ENCODE measurements at places on chromosomes 11 and 22. TPM values are rescaled to one million over a fixed set of nuclear protein-coding genes. Genes with fewer than 3 reads are reported as not detected.
A peak's percentile ranks its signal among the peaks of the same experiment; 100 is the strongest.

AMPD3 gene
- total RNA-seq: 16.9 TPM

DNA sequence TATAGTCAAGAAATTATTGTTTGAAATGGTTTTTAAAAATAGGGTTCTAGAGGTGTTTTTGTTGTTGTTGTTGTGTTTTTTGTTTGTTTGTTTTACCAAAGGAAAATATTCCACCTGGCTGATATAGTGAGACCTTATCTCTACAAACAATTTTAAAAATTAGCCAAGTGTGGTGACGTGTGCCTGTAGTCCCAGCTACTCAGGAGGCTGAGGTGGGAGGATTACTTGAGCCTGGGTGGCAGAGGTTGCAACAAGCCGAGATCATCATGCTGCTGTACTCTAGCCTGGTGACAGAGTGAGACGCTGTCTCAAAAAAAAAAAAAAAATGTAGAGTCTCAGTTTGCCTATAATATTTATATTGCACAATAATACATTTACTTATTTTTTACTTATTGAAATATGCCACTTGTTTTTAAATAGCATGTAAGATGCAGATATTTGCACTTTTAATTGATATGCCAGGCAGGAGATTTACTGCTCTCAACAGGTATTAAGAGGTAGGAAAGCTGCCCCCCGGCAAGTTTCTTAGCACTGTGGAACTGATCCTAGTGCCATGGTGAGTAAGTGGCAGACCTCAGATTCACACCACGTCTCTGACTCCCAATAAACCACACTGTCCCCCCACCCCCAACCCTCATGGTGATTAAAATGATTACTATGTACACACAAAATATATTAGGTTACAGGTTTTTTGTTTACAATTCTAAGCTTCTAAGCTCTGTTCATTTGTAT, 157.4 kb downstream of the TEAD1 start:
- H3K4me3 ChIP-seq: no peak overlapping the region
- no peaks in the 10 kb centered on the region for H3K36me3 ChIP-seq
- H3K4me1 ChIP-seq: no peaks in the 10 kb centered on the region
- H3K27ac ChIP-seq: no peak overlapping the region
- DNase-seq: no peak
- H3K27me3 ChIP-seq: no peaks in the 10 kb centered on the region

- H3K27ac ChIP-seq: no peak overlapping the region
- DNase-seq: no peak
- no peaks in the 10 kb centered on the region for H3K36me3 ChIP-seq
- no peaks in the 10 kb centered on the region for H3K27me3 ChIP-seq
- H3K4me1 ChIP-seq: no peaks in the 10 kb centered on the region
These were observed 108.4 kb downstream of the SHANK2 start for GRCh38 chr11:71144010-71144409.

PACSIN3 gene
- total RNA-seq: 9.1 TPM

RASGRP2 gene
- total RNA-seq: 210 TPM

DNA sequence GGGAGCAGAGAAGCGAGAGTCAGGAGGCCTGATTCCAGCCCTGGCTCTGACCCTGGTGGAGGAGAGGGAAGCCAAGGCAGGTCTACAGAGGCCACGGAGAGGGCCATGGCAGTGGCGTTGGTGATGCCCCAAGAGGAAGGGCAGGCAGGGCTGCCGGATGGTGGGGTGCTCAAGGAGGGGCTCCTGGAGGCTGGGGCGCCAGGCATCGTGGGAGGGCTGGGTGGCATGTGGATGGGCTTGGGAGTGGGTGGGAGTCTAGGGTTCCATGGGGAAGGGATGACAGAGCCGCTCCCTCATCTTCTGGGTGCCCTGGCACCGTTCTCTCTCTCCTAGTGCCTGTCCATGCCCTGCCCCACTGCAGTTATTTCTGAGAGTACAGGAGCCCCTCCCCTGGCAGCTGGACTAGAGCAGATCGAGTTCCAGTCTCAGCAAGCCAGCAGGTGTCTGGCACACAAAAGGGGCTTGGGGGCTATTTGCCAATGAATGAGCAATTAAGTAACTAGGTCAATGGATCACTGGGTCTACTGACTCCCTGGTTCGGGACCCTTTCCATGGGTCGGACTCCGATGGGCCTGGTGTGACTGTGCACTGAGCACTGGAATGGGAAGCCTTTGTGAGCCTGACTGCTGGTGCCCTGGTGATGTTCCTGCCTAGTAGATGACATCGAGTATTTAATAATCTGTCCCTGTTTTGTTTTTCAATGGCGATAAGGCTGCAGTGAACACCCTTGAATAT, 570.0 kb downstream of the TBC1D22A start:
- H3K36me3 ChIP-seq: no peaks in the 10 kb centered on the region
- H3K4me3 ChIP-seq: no peak overlapping the region
- DNase-seq: no peak

TSGA10IP gene
- total RNA-seq: not detected

DNA sequence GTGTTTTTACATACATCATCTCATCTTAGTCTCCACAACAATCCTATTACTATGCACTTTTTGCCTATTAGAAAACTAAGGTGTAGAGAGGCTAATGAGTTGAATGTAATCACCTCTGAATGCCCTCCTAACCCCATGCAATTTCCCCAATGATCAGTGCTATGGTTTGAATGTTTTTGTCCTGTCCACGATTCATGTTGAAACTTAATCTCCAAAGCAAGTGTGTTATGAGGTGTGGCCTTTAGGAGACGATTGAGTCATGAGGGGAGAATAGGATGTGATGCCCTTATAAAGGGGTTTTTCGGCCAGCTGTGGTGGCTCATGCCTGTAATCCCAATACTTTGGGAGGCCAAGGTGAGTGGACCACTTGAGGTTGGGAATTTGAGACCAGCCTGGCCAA, 2.0 kb upstream of the CCDC73 start:
- no peak for DNase-seq
- no peaks in the 10 kb centered on the region for H3K27me3 ChIP-seq
- no peak overlapping the region for H3K4me3 ChIP-seq
- no peaks in the 10 kb centered on the region for H3K4me1 ChIP-seq
- H3K36me3 ChIP-seq: no peaks in the 10 kb centered on the region
- no peak overlapping the region for H3K27ac ChIP-seq

SNX32 gene
- total RNA-seq: not detected

ZC3H12C gene
- 12.4 TPM for total RNA-seq

VSIG10L2 gene
- total RNA-seq: not detected

GRCh38 chr11:76410851-76411357, 29.8 kb downstream of the GVQW3 start:
- no peak overlapping the region for H3K4me3 ChIP-seq
- no peaks in the 10 kb centered on the region for H3K27me3 ChIP-seq
- DNase-seq: no peak
- no peak overlapping the region for H3K27ac ChIP-seq

DNA sequence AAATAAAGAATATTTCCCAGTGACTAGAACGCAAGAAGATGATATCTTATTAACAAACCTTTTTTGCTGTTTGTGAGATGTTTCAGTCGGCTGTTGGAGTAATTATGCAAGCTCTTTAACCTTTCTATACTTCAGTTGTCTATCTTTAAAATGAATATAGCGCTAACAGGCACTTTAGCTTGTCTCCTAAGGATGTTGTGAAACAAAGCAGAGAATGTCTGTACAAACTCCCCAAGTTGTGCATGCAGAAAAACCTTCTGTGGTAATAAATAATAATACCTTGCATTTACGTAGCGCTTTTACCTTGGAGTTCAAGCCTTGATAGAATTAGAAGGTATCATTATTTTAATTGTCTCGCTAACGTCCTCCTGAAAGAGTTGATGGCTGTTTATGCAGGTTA, 1.9 kb upstream of the KDM2A start:
- no peaks in the 10 kb centered on the region for H3K36me3 ChIP-seq
- DNase-seq: no peak
- H3K27ac ChIP-seq: peak overlapping the region; percentile 100
- peak overlapping the region; percentile 98 for H3K4me3 ChIP-seq
- H3K27me3 ChIP-seq: no peaks in the 10 kb centered on the region

PGA5 gene
- total RNA-seq: not detected

DNA sequence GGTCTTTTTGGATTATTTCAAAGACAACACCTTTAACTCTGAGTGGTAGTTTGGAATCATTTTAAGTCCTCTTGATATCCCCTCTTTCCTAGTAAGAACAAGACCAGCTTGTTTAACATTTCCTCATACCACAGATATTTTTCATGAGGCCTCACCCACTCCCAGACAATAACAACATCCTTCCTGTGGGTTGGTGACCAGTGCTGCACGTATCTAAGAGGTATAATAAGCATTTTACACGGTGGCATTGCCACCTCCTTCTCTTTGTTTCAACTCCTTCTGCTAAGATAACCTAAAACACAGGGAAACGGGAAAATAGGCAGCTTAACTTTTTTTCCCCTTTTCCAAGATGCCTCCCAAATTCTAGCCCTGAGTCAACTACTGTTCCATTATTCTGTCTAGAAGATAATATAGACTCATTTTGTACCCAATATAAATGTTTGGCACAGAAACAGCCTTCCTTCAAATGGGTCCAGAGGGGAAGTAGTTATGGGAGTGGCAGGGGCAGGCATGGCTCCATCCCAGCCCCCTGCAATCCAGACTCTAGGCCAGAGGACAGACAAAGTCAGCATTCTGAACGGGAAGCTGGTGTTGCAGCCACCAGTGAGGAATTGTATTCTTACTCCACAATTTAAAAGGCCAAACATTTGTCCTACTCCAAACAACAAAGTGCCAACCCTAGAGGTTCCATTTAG, 28.5 kb downstream of the MAML2 start:
- H3K4me3 ChIP-seq: no peak overlapping the region
- no peaks in the 10 kb centered on the region for H3K27me3 ChIP-seq
- H3K4me1 ChIP-seq: peaks cover 40% of the 10 kb centered on the region
- H3K27ac ChIP-seq: peak overlapping the region; percentile 30

GRCh38 chr11:126153972-126154371, 57.5 kb downstream of the RPUSD4 start:
- no peaks in the 10 kb centered on the region for H3K27me3 ChIP-seq
- peaks cover 23% of the 10 kb centered on the region for H3K4me1 ChIP-seq
- no peak overlapping the region for H3K27ac ChIP-seq
- no peak overlapping the region for H3K4me3 ChIP-seq
- DNase-seq: peak; percentile 71
- H3K36me3 ChIP-seq: no peaks in the 10 kb centered on the region

- no peak overlapping the region for H3K27ac ChIP-seq
- H3K4me1 ChIP-seq: no peaks in the 10 kb centered on the region
- DNase-seq: no peak
- H3K27me3 ChIP-seq: no peaks in the 10 kb centered on the region
These were observed 13.0 kb downstream of the LIF start for GRCh38 chr22:30233582-30233981.

SPECC1L gene
- total RNA-seq: 24.6 TPM

DNA sequence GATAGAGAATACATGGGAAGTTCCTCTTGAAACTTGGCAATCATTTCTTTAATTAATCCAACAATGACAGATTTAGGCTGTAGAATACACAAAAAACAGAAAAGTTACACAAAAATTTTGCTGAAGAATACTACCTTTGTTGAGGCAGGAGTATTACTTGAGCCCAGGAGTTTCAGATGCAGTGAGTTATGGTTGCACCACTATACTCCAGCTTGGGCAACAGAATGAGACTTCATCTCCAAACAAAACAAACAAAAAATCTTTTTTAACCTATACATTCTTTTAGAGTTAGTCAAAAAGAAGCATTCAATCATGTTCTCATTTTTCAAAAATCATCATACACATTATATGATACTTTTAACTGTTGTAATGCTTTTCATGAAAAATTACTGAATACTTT, 22.1 kb downstream of the UEVLD start:
- H3K4me1 ChIP-seq: no peaks in the 10 kb centered on the region
- DNase-seq: no peak
- H3K27ac ChIP-seq: no peak overlapping the region
- no peaks in the 10 kb centered on the region for H3K36me3 ChIP-seq

SLC6A5 gene
- total RNA-seq: not detected

IRAG1 gene
- total RNA-seq: 44.6 TPM

- no peak for DNase-seq
- H3K27ac ChIP-seq: no peak overlapping the region
- H3K36me3 ChIP-seq: no peaks in the 10 kb centered on the region
- no peaks in the 10 kb centered on the region for H3K4me1 ChIP-seq
- H3K4me3 ChIP-seq: no peak overlapping the region
- H3K27me3 ChIP-seq: no peaks in the 10 kb centered on the region
These were observed 22.7 kb upstream of the CECR2 start for GRCh38 chr22:17346578-17346977.

- H3K4me1 ChIP-seq: no peaks in the 10 kb centered on the region
- peak; percentile 34 for DNase-seq
These were observed 91.3 kb downstream of the CDKN1C start for GRCh38 chr11:2794046-2794967.

MLC1 gene
- total RNA-seq: not detected

DNA sequence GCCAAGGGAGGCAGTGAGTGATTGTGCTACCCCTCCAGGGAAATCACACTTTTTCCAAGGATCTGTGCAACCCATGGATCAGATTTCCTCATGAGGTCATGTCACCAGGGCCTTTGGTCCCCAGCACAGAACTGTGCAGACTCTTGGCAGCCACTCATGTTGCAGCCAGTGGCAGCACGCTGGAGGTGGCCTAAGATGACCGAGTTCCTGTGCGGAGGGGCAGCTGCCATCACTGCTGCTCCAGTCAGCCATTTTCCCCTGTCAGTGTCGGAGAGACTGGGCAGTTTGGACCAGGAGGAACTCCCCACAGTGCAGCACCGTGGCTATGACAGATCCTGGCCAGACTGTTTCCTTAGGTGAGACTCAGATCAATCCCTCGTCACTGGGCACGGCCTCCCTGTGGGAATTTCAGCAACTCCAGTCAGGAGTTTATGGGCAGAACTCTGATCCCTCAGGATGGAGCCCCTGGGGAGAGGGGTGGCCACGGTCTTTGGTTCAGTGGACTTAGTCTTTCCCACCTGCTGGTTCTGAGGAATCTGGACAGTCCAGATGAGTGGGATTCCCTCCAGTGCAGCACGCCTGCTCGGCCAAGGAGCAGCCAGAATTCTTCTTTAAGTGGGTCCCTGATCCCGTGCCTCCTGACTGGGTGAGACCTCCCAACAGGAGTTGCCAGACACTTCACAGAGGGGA, 194.6 kb upstream of the CARD18 start:
- DNase-seq: peak; percentile 32
- H3K4me3 ChIP-seq: no peak overlapping the region
- H3K36me3 ChIP-seq: no peaks in the 10 kb centered on the region
- no peak overlapping the region for H3K27ac ChIP-seq

GRCh38 chr11:27255447-27255828, 107.6 kb downstream of the CCDC34 start:
- H3K27me3 ChIP-seq: no peaks in the 10 kb centered on the region
- H3K4me3 ChIP-seq: no peak overlapping the region
- no peak for DNase-seq
- H3K36me3 ChIP-seq: no peaks in the 10 kb centered on the region

- H3K4me3 ChIP-seq: no peak overlapping the region
- H3K27ac ChIP-seq: no peak overlapping the region
- DNase-seq: no peak
- no peaks in the 10 kb centered on the region for H3K4me1 ChIP-seq
These were observed 171.8 kb downstream of the SOX6 start for GRCh38 chr11:16184588-16184987.

Measured in Peyer's patch (tissue), 4 donors.